ENCODE measurements at places on chromosomes 2 and 18.

- DNase-seq, result no peak
Measured at GRCh38 chr2:186442885-186443284, 43.2 kb upstream of the ZC3H15 start.

DNA sequence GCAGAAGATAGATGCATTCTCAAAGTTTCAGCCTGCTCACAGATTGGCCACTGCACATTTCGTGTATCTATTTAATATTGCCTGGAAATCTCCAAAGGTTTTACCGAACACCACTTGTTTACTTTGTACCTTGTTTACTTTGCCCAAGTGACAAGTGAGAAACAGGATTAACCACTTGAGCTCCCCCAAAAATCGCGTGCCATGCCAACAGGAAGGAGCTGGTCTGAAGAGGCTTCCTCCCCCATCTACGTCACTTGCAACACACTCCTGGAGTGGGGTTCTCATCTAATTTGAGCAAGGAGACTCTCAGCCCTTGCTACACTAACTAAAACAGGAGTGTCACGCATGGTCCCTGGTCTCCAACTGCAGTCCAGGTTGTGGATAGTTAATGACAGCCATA lies 212.5 kb upstream of the TMEM200C start:
- no peak for DNase-seq

GRCh38 chr2:67346718-67347407 lies 50.3 kb upstream of the ETAA1 start:
- DNase-seq, result no peak

DNA sequence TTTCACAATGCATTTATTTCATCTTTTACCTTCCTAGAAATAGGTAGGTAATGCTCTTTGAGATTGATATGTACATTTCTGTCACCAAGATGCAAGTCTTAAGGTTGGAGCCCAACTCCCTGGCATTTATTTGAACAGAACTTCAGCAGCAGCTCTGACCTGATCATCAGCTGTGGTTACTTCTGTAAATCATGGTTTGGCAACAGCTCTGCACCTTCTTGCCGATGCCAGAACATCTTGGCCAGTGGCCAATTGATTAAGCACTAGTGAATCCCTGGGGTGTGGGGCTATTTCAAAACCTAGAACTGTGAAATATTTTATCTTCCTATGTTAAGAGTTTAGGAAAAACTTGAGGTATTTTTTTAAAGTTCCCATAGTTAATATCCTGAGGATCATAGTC lies 124.8 kb upstream of the NYAP2 start:
- no peak for DNase-seq

- DNase-seq, result no peak
Measured at GRCh38 chr2:44135771-44136170, 32.9 kb upstream of the PPM1B start.

GRCh38 chr2:195945056-195945455 lies 123.6 kb downstream of the DNAH7 start:
- DNase-seq, result no peak

DNA sequence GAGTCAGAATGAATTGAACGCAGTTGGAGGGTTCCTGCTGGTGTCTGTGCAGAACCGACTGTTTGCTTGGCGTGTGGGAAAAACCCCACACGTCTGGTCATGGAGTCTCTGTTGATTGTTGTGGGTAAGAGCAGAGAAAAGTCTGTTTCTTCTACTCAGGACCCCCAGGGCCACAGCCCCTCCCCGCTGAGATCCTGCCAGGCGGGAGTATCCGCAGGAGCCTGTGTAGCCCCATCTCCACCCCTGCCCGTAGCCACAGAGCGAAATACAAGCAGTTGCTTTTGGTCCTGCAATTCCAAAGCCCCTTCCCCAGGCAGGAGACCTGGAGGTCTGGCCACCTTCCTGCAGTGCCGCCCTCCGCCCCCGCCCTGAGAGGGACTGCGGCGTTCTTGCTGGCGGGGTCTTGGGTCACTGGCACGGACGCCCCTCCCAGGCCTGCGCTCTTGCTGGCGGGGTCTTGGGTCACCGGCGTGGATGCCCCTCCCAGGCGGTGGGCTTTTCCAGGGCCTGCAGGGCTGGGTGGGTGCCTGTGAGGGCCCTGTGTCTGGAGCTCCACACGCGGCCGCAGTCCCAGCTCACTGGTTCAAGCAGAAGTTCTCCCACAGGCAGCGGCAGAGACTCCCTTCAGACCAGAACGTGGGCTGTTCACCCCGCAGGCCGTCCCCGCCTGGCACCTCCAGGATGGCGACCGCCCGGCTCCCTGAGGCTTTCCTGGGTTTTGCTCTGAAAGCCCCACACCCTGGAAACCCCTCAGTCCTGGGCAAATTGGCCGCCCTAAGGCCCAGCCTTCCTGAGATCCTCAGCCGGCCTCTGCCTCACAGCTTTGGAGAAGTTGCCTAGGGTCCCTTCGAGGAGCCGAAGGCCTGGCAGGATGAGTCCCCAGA lies 76.0 kb upstream of the CTDP1 start:
- no peak for DNase-seq

DNA sequence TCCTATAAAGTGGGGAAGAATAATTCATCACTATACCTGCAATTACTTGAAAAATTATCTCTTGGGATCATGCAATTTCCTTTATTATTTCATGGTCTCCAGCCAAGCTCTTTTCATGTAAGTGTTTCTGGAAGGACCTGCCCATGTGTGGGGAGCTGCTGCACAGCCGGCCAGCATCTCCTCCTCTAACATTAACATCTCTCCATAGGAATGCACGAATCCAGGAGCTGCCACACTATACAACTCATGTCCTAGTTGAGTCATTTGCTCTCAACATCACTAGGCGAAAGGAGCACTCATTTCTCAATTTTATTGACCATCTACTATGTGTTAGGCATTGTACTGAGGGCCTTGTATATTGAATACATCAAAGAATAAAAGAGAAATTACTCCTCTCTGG lies 144.3 kb upstream of the ERBB4 start:
- DNase-seq, result no peak

DNA sequence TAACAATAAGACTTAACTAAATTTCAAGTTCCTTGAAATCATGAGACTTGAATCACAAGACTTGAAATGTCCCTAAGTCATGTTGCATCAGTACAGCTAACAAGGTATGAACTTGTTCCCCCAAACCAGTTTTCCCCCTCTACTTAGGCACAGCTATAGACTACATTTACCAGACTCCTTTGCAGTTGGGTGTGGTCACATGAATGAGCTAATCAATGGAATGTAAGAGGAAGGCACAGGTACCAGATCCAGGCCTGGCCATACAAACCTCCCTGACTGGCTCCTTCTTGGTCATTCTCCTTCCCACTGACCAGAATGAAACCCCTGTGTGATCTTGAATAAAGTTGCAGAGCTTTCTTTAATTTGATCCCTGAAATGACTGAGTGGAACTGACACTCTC lies 77.8 kb downstream of the DNER start:
- DNase-seq, result no peak

DNA sequence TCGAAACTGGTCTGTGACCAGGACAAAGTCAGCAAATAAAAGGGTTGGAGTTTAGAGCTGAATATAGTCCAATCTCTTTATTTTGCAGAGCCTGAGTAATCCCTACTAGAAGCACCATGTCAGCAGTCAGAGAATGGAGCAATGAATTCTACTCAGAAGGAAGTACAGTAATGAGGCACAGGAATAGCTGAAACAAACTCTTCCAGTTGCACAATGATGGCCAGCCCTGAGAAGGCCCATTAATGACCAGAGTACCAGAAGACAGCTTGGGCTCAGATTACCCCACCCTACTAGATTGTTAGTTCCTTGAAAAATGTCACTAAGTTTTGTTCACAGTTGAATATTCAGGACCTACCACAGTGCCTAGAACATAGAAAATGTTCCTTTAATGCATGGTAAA lies 40.3 kb upstream of the SCG2 start:
- no peak for DNase-seq
